ENCODE measurements at places on chromosomes 2 and 18.

GRCh38 chr2:172931256-172931894 lies 144.3 kb upstream of the MAP3K20 start:
- DNase-seq: no peak

- DNase-seq: no peak
Observed at GRCh38 chr2:218691234-218691633, 19.3 kb downstream of the STK36 start.

GRCh38 chr2:187541086-187542085 lies 12.8 kb downstream of the TFPI start:
- no peak for DNase-seq

GRCh38 chr2:200585730-200586643 lies at the start of gene AOX1:
TSS of gene AOX1 (plus strand) at chr2:200586014. CDS start at chr2:200586109, 95 bp downstream.
- DNase-seq: no peak

DNA sequence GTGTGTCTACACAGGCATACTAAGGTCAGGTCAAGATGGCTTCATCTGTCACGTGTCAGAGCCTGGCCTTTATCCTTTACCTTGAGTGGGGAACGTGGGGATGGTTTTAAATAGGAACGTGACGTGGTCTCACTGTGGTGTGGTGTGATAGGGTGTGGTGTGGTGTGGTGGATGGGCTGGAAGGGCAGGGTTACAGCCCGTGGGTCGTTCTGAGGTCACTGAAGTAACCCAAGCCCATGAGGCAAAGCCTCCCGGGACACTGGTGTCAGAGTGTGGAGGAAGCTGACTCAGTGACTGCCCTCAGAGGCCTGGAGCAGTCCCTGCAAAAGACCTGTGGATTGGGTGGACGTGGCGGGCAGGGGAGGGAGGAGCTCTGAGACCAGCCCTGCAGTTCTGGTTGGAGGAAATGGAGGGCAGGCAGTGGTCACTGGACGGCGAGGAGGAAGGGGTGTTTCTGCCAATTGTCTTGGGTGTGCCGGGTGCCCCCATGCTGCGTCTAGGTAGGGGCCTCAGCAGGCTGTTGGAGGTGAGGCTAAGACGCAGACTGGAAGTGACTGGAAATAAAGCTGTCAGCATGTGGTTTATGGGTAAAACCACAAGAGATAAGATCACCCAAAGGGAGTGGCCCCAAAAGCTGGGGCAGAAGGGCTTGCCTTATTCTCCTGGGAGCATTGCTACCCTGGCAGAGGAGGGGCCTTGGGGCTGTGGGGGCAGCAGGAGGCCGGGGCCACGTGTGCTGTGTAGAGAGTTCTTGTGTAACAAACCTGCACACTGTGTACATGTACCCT lies 84.8 kb downstream of the SH3RF3 start:
- peak; percentile 48 for DNase-seq

DNA sequence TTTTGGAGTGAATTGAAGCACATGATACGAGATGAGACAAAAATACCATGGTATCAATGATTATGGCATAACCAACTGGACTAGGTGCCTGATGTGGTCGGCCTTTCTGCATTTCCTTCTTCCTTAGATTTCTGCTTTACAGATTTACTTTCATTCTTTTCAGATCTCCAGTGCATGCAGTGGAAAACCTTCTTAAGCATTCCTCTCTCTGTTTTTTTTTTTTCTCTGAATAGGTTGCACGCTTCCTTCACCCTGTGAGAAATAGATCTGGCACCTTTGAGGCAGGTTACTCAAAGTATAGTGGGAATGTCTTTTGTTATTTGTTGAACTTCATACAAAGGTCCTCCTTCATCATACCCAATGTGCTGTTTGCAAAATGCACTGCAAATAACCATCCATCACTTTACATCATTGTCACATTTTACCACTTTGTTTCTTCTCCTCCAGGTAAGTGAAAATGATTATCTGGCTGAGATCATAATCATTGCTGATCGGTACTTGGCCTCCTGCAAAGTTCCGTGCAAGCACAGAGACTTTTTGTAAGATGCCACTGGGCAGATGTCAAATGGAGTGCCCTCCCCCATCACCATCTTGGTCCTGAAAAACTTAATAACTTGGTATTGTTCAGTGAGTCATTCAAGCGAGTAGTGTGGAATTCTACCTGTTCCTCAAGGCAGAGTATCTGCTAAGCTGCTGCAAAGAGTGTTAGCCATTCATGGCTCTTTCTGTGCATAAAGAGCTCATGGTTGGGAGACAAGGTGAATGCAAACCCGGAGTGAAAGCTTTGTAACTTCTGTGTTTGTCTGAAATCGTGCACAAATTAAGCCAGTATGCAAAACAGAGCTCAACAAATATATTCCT lies 30.0 kb upstream of the KLHL14 start:
- DNase-seq: no peak

DNA sequence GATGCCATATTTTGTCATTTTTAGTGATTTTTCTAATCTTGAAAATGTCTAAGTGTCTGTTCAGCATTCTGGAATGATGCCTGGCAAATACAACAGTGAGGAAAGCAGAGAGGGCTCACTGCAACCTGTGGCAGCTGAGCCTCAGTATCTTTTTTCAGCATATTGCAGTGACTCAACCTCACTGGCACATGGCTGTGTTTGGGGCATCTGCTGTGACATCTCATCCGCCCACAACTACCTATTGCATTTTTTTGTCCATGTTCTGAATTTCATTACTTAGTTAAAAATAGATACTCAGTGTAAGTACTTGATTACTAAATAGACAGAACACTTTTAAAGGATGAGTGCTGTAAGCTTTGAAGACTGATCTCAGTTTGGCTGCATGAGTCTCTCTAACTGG lies 10.7 kb downstream of the BABAM2 start:
- DNase-seq: peak; percentile 33

DNA sequence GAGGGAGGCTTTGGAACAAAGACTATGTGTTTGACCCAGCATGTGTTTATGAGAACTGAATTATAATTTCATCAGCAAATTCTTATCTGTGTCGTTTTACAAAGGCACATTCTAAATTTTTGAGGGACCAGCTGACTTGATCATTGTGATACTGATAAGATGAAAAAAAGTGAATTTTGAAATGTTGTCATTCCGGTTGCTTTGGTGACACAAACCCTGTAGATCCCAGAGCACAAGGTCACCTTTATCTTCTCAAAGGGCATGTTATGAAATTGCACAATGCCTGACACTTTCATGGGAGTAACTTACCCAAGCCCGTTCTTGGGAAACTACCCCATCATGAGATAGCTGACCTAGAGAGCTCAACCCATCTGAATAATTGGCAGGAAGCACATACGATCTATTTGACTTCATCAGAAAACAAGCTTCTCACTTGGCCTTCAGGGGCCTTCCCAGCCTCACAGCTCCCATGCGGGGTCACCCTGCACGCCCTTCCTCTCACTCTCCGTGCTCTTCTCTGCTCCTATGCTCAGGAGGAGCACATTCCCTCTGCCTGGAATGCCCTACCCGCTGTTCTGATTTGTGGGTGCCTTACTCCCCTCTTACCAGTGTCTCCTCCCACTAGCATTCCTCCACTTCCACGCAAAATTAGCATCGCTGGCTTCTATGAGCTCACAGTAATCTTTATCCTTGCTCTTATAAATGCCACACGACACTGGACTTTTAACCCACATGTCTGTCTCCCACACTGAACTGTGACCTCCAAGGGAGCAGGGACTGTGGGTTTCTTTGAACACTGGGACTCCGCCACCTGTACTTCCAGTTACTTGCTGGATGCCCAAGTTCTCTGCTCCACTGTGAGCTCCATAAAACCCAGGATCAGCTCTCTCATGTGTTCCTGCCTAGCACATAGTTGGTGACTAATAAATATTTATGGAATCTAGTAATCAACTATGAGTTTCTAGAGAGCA lies 555.8 kb upstream of the ID2 start:
- no peak for DNase-seq

- no peak for DNase-seq
Observed at GRCh38 chr2:20532634-20533437, 86.0 kb downstream of the RHOB start.

GRCh38 chr2:61677306-61677705 lies 139.2 kb upstream of the XPO1 start:
- no peak for DNase-seq

DNA sequence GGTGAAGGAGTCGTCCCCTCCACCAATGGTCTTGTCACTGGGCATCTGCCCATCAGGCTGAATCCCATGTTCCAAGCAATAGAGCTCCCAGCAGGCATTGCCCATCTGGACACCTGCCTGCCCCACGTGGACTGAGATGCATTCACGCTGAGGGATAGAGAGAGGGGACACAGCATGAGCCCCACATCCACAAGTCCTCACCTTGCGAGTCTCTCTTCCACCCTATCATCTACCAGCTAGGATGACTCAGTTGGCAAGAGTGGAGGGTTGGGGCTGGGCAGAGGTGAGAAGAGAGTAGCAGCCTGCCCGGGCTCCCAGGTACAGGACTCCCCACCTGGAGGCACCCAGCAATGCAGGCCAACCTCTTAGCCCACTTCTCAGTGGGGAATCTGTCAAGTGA lies 959 bp upstream of the TUBA4B start:
- no peak for DNase-seq

GRCh38 chr2:60295636-60295962 lies 257.9 kb downstream of the BCL11A start:
- DNase-seq: no peak

GRCh38 chr18:59629894-59630293 lies 67.3 kb downstream of the CCBE1 start:
- DNase-seq: no peak

DNA sequence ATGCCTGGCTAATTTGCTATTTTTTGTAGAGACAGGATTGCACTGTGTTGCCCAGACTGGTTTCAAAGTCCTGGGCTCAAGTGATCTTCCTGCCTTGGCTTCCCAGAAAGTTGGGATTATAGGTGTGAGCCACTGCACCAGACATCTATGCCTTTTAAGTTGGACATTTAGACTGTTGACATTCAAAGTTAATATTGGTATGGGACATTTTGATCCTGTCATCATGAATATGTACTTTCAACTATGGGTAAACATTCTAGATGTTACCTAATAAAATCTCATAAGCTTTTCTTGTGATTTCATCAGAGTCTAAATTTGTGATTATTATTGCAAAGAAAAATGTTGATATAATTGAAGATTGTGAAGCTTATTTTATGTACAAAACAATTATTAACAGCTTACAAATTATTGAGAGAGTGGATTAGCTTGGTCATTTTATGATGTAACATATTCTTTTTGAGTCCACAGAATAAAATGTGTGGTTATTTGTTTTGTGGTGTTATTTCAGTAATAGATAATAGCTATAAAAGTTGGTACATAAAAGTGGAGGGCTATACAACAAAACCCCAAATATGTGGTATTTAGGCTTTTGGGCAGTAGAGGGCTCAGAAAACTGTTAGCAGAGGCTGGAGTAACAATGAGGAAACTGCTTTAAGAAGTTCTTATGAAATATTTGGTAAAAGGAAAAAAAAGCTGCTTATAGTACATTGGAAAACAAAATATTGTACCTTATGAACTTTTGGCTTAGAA lies 41.4 kb downstream of the STARD6 start:
- DNase-seq: no peak

DNA sequence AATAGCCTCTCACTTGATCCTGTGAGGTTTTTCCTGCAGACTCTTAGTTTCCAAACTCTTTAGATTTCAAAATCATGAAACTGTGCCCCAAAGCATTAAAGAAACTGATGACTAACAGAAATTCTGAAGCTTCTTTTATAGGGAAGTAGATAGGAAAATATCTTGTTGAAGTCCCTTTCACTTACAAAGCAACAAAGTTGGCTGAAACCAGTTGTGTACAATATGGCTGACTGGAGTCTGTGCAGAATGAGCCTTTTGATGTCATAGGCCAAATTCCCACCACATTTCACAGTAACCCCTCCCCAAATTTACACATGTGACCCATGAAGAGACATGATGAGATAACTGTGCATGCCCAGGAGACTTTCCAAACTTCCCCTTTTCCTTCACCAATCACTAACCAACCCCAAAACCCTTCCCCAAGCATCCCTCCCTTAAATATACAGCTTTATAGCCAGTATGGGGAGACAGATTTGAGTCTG lies 61.7 kb upstream of the NCK2 start:
- no peak for DNase-seq

DNA sequence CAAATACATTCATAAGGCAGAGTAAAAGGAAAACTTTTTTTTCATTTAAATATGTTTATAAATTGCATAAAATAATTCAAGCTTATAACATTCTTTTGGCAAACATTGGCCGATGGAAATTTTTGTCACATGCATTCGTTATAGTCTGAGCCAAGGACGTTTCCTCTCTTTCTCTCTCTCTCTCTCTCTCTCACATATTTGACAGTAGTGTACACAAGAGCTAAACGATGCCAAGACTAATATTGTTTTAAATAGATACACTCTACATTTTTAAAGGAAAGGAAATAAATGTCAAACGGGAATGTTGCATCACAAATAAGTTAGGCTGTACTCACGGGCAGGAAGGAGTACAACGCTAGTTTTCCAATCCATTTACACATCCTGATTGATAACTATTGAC lies 251.1 kb upstream of the SMIM21 start:
- no peak for DNase-seq

GRCh38 chr2:241808051-241808720 lies 807 bp upstream of the NEU4 start:
- no peak for DNase-seq

GRCh38 chr2:241565411-241565810 lies 6.9 kb downstream of the BOK start:
- no peak for DNase-seq

- DNase-seq: no peak
Observed at GRCh38 chr18:62339106-62339988, 14.2 kb downstream of the TNFRSF11A start.

GRCh38 chr2:146666340-146666739 lies 1178.5 kb upstream of the ACVR2A start:
- DNase-seq: no peak

DNA sequence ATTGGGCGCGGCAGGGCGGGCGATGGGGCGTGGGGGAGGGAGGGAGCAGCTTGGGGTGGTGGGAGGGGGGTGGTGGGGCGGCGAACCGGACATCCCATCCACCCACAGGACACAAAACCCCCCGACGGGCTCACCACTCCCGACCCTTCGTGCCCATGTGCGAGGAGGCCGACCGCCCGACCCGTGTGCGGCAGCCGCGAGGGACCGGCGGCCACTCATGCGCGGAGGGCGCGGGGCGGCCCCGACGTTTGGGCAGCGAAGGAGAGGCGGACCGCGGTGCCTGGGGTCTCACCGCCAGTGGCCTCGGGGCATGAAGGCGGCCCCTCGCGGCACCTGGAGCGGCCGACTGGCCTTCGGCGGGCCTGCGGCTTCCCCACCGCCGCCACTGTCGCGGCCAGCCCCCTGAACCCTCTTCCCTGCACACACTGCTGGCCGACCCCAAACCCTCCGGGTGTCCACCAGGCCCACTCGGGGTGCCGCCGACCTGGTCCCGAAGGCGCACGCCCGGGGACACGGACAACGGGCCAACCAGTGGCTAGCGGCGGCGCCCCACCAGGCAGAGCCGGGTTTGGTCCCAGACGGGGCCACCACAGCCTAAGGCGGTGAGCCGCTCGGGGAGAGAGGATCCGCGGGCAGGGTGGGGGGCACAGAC lies 94.6 kb upstream of the ANKRD30BL start:
- no peak for DNase-seq

GRCh38 chr18:8982416-8983183 lies 119.9 kb upstream of the NDUFV2 start:
- no peak for DNase-seq

- DNase-seq: no peak
Observed at GRCh38 chr2:172545408-172546075, 10.3 kb upstream of the PDK1 start.

Data from stimulated activated CD4-positive, alpha-beta T cell treated with anti-CD3 and anti-CD28 coated beads, Interleukin-4, amount 100 ng/mL, for 48 hours (primary cell).